Activated CD8-positive, alpha-beta memory T cell treated with anti-CD3 and anti-CD28 coated beads, Interleukin-2, amount 10 ng/mL, durations not matched to agents 7 days and 5 days (primary cell): ENCODE measurements at places on chromosomes 1 and 21. TPM values are rescaled to one million over a fixed set of nuclear protein-coding genes. Genes with fewer than 3 reads are reported as not detected.
A peak's percentile ranks its signal among the peaks of the same experiment; 100 is the strongest.

DNA sequence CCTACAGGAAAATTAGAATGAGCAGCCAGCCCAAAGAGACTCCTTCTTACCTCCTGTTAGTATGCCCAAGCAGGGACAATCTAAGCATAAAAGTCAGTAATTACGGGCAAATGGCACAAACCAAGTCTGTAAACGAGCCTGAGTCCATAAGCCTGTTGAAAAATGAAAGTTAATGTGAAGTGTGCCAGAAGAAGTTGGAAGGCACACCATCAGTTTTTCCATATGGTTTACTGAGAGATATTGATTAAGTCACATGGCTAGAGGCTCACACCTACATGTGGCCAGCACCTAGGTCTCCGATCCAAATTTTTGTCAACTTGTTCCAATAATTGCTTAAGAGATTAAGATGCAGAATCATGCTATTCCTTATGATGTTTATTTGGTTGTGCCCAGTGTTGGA is 242.4 kb upstream of the CSF3R start:
- peaks cover 3% of the 10 kb centered on the region for H3K4me1 ChIP-seq
- H3K27me3 ChIP-seq: peaks cover 18% of the 10 kb centered on the region
- no peaks in the 10 kb centered on the region for H3K36me3 ChIP-seq
- H3K27ac ChIP-seq: no peak overlapping the region
- no peak overlapping the region for H3K4me3 ChIP-seq

SRGAP2C gene
- total RNA-seq: 37.1 TPM

- H3K36me3 ChIP-seq: no peaks in the 10 kb centered on the region
- H3K4me3 ChIP-seq: no peak overlapping the region
- DNase-seq: no peak
- H3K27ac ChIP-seq: peak overlapping the region; percentile 1
- peaks cover 28% of the 10 kb centered on the region for H3K4me1 ChIP-seq
Measured at GRCh38 chr1:1038694-1039093, 18.8 kb downstream of the AGRN start.

DNA sequence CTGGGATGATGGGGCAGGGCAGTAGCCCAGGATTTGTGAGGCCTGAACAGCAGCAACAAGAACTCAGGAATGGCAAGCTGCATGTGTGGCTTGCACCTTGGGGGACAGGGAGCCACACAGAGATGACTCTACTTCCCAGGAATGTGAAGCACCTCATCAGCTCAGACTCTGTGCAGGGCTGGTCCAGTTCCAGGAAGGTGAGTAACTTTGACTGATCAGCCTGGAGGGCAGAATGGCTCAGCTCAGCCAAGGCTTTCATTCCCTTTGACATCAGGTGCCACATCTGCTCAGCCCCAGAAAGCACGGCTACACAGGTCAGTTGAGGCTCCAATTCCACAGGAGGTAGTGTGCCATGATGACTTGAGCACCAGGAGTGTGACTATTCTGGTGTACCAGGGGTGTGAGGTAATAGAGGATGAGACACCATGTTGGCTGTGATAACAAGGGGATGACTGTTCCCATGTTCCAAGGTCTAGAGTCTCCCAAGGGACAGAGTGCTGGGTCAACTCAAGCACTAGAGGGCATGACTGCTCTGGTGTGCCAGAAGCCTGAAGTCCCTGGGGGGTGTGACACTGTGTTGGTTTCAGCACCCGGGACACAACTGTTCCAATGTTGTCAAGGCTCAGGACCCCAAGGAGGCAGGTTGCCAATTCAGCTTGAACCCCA is 625.8 kb upstream of the ADGRL2 start:
- H3K27ac ChIP-seq: no peak overlapping the region
- no peaks in the 10 kb centered on the region for H3K4me1 ChIP-seq
- H3K36me3 ChIP-seq: no peaks in the 10 kb centered on the region
- H3K4me3 ChIP-seq: no peak overlapping the region
- DNase-seq: no peak
- H3K27me3 ChIP-seq: no peaks in the 10 kb centered on the region

PRDX6 gene
- 153 TPM for total RNA-seq
